Sigmoid colon (tissue), 7 donors: ENCODE measurements at places on chromosomes 2 and 18. TPM values are rescaled to one million over a fixed set of nuclear protein-coding genes. Genes with fewer than 3 reads are reported as not detected.
A peak's percentile ranks its signal among the peaks of the same experiment; 100 is the strongest.

The STAT4 gene
- total RNA-seq = 2.3 TPM

DNA sequence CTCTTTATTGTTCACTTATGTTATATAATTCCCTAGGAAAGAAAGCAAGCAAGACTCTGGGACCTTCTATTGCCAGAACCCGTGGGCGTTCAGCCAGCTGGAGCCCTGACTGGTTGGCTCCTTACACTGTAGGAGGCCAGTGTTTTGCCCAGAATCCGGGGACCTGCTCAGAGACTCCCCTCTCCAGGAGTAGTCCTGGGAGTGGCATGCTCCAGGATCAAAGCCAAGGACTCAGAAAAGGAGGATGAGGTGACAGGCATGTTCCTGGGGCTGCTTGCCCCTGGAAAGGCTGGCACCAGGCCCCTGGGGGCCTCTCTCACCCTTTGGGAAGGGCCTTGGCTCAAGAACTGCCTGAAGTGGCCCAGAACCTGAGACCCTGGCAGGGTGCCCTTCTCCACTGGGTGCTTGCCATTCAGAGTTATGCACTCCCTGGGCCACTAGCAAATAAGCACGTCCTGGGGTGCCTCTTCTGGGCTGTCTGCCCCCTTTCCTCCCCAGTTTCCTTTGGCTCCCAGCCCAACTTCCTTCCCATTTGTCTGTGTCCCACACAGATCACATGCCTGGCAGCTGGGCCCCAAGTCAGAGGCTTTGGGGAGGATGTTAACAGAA is 19.6 kb upstream of the KIF3C start:
- H3K36me3 ChIP-seq = no peaks in the 10 kb centered on the region
- peak; percentile 90 for DNase-seq
- peaks cover 23% of the 10 kb centered on the region for H3K4me1 ChIP-seq
- H3K4me3 ChIP-seq = no peak overlapping the region

DNA sequence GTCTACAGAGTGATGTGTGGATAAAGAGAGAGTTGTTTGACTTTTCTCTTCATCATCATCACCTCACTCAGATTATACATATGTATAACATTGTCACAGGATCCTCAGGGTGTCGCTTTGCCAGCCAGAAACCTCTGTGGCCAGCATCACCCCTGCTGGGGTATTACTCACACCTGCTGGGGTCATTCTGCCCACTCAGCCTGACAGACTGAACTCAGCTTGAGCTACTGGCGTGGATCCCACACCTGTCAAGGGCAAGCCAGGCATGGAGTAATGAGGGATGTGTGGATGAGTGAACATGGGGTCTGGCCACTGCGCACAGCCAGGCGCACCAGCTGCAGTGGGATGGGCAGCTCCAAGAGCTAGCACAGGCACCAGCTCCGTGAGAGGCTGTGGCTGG is 870.6 kb downstream of the CBLN2 start:
- no peak overlapping the region for H3K27ac ChIP-seq
- H3K36me3 ChIP-seq = no peaks in the 10 kb centered on the region
- no peaks in the 10 kb centered on the region for H3K27me3 ChIP-seq
- H3K4me1 ChIP-seq = no peaks in the 10 kb centered on the region
- DNase-seq = no peak

DNA sequence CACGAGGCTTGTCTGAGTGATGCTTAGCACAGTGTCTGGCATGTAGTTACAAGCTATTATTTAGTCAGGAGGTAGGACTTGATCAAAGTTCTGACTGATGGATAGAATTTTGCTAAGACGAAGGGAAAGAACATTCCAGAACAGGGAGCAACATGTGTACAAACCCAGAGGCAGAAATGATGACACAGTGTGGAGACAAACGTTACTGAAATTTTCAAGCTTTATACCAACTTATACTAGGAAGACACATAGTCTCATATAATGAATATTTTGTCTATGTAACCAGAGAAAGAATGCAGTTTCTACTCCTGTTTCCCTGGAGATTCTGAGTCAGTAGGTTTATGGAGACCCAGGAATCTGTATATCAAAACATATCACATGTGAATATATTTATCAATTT is 123.4 kb downstream of the FAM124B start:
- no peaks in the 10 kb centered on the region for H3K4me1 ChIP-seq
- no peaks in the 10 kb centered on the region for H3K36me3 ChIP-seq
- no peak overlapping the region for H3K27ac ChIP-seq

The RNASEH1 gene
- total RNA-seq = 20.5 TPM
